Cortex of kidney (tissue), 1 donor: ENCODE measurements at places on chromosomes 2 and 18.

- no peak for DNase-seq
Measured at GRCh38 chr2:63861220-63861822, 19.6 kb downstream of the UGP2 start.

DNA sequence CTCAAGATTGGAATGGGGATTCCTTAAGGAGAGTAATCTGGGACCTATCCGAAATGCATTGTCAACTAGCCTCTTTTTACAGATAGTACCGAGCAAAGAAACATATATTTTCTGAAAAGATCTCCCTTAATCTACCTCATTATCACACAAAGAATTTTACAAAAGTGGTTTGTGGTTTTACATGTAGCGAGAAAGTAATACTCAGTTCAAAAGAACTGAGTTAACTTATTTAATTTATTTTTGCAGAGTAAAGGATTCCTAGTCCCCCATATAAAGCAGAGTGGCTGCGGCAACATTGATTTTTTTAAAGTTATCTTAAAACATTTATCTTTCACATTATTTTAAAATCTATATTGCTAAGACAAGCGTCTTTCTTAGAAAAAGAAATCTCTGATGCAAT is 15.9 kb upstream of the SOS1 start:
- DNase-seq = no peak

DNA sequence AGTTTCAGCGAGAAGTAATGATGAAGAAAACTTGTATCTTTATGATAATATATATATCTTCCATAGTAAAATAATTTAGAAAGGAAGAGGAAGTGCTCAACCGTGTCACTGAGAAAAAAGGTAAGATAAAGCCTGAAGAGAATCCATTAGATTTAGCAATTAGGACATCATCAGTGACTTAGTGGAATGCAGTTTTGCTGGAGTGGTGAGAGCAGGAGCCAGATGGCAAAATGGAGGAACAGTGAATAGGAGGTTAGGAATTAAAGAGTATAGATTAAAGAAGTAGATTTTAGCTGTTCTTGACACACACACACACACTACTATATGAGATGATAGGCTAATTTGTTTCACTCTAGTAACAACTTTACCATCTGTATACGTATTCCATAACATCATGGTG is 157.1 kb upstream of the EPC2 start:
- DNase-seq = no peak

DNA sequence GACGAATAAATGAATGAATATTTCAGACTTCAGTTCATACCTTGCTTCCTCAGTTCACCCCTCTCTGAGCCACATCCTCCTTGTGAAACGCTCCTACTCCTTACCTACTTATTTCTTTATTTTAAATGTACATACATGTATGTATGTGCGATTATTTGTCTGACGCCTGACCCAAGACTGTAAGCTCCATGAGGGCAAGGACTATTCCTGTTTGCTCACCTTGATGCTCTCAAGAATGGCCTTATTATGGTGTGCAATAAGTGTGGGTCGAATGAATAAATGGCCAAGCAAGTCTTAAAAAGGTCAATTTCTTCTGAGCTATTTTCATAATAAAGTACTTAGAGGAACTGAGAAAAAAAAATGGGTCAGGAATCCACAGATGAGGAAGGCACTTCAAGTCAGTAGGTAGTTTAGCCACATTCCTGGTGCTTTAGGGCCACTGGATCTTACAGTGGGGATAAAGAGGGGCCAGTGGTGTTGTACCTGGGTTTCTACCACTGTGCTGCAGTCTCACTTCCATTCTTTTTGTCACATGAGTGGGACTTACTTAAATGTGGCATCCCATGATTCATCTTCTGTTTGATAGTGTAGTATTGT is 74.7 kb downstream of the SDC1 start:
- no peak for DNase-seq

- no peak for DNase-seq
Measured at GRCh38 chr18:76573325-76574025, 78.4 kb upstream of the ZNF516 start.

DNA sequence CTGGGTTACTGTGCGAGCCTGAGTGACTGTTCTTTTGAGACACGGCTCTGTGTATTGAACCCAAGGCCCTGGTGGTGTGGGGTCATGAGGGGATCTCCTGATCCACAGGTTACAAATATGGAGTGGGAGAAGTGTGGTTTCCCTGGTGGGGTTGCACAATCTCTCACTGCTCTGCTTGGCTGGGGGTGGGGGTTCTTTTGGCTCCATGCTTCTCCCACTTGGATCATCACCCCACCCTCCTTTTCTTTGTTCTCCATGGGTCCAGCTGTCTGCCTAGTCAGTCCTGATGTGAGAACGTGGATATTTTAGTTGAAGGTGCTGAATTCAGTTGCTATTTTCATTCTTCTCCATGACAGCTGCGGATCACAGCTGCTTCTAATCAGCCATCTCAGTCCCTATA is 37.8 kb downstream of the AGPS start:
- DNase-seq = no peak

DNA sequence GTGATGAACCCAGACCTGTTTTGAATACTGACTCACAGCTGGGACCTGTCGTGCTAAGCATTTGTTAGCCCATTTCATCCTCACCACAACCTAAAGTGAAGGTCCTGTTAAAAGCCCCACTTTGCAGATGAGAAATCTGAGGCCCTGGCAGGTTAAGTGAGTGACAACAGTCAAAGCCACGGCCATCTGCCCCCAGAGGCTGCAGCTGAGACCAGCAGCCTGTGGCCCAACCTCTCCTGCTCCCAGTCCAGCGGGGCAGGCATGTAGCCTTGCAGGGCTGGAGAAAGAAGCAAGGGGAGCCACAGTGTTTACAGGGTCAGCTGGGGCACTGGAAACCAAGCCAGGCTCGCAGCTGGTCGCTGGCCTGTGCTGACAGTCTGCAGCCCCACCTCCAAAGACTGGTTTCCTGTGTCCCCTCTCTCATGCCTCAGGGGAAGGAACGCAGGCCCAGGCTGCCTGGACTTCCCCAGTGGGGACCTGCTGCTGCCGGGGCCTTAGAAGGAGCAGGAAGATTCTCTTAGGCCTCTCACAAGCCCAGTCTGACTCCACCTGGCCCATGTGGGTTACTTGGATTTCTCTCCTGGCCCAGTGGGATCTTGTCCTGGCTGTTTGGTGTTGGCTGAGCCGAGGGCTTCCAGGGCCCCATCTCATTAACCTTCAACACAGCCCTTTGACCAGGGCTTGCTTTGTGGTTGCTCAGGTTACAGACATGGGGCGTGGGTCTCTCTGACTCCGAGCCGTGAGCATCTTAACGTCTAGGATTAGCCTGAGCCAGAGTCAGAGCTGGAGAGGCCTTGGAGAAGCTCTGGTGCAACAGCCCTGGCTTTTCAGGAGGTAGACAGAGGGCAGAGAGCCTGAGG is 1.7 kb downstream of the INPP5D start:
- no peak for DNase-seq

DNA sequence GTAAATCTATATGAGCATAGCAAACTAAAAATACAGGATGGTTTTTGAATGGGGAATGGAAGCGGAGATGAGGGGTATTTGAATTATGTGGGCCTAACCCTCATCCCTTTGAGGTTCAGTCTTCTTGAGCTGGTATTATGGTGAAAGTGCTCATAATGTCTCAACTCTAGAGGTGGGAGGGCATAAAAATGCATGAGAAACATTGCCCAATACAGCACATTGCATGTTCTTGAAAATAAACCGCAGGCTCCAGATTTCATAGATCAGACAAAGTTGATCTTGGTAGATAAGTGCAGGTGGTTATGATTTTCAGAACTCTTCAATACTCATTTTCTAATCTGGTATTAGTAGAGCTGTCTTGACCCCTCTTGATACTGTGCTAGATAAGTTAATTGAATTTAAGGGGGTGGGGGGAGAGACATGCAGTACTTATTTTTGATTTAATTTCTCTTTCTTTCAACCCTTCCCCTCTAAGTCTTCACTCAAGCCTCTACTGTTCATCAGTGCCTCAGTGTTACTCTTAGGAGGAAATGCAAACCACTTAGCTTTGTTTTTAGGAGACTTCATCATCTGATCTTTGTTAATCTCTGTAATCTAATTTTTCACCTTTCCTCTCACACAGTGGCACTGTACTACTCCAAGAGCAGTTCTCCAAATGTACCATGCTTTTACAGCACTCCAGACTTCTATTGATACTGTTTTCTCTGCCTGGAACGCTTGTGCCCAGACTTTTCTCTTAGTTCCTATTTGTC is 22.2 kb downstream of the XRCC5 start:
- DNase-seq = no peak

GRCh38 chr2:170361090-170361936 is 183.4 kb downstream of the MYO3B start:
- DNase-seq = no peak

GRCh38 chr2:150209746-150210145 is 277.7 kb downstream of the RND3 start:
- DNase-seq = no peak

DNA sequence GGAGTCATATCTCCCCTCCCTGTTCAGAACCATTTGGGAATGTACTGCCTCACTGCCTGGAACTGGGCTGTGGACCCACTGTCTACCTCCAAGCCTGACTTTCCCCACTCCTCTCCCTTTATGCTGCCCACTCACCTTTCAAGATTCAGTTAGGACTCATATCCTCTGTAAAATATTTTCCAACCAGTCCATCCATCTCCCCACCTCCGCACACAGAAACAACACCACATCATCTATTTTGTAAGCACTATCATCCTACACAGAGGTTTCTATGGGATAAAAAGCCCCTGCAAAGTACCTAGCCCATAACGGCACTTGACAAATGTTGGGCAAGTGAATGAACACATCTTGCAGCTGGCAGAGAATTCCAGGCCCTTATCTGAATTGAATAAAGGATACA is 250.8 kb downstream of the ANAPC1 start:
- no peak for DNase-seq

- no peak for DNase-seq
Measured at GRCh38 chr2:236867441-236868260, 218.0 kb upstream of the COPS8 start.

DNA sequence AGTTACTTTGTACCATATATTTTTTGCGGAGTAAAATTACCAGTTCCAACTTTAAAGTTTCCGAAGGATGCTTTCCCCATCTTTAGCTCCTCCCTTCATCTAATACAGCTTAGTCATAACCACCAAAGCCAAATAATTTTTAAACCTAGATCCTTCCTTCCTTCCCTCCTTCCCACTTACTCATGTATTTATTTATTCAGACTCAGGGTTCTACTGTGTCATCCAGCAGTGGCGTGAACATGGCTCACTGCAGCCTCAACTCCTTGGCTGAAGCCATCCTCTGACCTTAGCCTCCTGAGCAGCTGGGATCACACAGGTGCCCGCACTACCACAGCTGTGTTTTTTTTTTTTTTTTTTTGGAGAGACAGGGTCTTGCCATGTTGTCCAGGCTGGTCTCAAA is 4.4 kb downstream of the LPIN2 start:
- DNase-seq = no peak

GRCh38 chr2:196961889-196962288 is 35.4 kb upstream of the PGAP1 start:
- no peak for DNase-seq

DNA sequence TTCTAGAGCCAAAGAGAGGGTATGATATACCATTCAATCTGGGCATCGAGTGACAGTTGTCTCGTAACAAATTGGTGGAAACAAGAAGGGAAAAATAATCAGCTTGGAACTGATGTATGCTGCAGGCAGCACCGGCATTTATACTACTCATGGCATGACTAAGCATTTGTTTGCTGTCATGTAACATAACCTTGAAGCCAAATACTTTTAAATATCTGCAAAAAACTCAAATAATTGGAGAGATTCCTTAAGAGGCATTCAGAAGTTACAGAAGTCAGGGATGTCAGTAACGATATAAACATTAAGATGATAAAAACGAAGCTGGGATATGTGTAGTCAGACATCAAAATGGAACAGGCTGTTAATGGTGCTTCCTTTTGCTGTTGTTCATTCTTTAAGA is 157.3 kb upstream of the MMADHC start:
- no peak for DNase-seq

GRCh38 chr18:36392164-36392978 is 94.9 kb downstream of the FHOD3 start:
- no peak for DNase-seq

GRCh38 chr2:143680885-143681405 is 551.7 kb downstream of the ARHGAP15 start:
- no peak for DNase-seq

- no peak for DNase-seq
Measured at GRCh38 chr2:129302106-129302505, 677.4 kb upstream of the RAB6C start.

DNA sequence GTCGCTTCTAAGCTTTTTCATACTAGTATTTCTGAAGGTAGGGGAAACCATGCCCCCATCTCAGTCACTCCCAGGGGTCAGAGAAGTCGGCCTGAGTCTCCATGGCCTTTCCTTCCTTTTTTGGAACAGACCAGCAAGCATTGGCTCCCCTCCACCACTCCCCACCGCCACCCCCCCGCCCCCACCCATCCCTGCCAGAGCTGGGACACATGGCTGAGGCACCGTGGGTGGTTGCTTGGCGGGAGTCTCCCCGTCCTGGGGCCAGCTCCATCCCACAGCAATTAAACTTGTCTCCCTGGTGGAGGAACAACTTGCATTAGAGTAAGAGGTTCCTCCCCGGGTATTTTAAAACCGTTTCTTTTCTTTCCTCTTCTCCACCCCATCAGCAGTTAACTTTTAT is 100.8 kb upstream of the TFPI start:
- no peak for DNase-seq

- no peak for DNase-seq
Measured at GRCh38 chr2:101295895-101296294, 12.6 kb downstream of the RNF149 start.

- no peak for DNase-seq
Measured at GRCh38 chr18:26741048-26741447, 124.5 kb downstream of the AQP4 start.

DNA sequence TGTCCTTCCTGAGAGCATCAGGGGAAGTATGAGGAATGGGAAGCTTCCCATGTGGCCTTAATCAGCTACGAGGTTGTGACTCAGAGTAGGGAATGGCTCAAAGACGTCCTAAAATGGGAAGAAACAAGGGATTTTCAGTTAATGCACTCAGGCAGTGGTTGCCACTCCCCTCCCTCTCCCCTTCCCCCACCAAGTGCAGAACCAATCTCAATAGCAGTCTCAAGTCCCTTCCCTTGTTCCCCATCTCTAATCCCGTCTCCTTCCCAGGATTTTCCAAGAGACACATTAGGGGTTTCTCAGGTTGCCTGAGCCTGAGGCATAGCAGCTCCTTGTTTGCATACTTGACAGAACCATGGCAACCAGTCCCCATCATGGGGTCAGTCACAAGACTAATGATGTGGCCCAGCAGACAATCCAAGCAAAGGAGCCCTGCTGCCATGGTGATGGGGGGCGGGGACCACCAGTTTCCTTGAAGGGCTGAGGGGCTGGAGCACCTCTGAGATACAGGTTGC is 18.2 kb upstream of the RESP18 start:
- DNase-seq = no peak

GRCh38 chr2:127084611-127085316 is 22.2 kb downstream of the BIN1 start:
- no peak for DNase-seq

- DNase-seq = no peak
Measured at GRCh38 chr2:62485761-62486438, 20.1 kb downstream of the TMEM17 start.

DNA sequence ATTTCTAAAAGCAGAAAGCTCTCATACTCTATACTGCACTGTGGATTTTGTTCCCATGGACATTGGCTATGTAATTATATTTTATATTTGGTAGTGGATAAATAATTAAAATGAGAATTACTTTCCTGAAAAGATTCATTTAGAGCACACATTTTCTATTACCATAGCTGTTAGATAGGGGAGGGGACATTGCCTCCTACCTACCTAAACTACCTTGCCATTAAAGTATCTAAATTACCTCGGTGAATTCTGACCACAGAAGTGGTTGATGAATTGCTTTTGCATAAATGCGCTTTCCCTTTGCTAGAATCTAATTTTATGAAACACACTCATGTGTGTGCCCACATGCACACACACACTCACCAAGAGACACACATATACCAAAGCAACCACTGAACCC is 329.1 kb downstream of the MTX2 start:
- no peak for DNase-seq
